ENCODE measurements at places on chromosomes 2 and 18.

GRCh38 chr2:58055033-58055786, 8.6 kb downstream of the VRK2 start:
- DNase-seq = no peak

DNA sequence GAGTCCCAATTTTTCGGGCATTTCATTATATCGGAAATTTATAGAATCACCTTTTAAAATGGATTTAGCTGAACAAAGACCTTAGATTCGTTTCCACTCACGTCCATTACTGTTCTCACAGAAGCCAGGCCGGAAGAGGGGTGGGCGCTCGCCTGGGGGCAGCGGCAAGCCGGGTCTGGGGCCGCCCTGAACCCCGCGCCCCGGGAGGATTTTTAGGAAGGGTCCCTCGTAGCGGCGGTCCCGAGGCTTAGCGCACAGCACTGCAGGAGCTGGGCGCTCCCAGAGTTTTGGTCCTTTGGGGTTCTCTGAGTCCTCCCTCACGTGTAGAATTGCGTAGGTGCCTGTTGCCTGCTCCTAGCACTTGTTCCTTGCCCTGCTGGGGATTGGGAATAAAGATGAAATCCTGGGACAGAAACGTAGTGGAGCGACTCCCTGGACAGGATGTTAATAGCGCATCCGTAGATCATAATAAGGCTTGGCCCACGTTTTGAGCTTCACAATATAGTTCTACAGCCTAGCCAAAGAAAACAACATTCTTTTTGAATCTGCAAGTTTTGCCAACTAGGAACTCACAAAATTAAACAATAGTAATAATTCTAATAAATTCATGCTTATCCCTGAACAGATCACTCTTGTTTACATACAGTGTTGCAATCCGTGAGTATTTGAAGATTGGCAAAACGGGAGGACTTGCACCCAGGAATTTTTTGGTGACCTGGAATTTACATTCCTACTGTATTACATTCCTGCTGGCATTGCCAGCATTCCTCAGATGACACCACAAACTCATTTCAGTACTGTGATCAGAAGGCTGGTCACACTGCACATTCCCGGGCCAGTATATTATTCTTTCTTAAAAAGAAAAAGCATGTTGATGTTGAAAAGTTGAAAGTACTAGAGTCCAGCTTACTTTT, 875 bp downstream of the C18orf63 start:
- DNase-seq = no peak

DNA sequence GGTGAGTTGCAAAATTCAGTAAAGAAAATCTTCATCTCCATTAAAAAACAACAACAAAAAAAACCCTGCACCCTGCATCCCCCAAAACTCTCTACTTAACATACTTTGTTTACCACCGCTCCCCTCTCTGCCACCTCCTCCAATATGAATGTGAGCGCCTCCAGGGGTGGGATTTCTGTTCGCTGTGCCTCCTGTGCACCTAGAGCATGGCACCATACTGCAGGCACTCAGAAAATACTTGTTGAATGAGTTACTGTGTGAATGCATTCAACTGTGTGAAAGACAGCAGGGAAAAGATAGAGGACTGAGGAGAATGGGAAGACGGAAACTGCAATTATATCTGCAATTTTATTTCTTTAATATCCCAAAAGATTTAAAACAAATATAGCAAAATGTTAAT, 4.5 kb downstream of the CEBPZ start:
- DNase-seq = no peak

DNA sequence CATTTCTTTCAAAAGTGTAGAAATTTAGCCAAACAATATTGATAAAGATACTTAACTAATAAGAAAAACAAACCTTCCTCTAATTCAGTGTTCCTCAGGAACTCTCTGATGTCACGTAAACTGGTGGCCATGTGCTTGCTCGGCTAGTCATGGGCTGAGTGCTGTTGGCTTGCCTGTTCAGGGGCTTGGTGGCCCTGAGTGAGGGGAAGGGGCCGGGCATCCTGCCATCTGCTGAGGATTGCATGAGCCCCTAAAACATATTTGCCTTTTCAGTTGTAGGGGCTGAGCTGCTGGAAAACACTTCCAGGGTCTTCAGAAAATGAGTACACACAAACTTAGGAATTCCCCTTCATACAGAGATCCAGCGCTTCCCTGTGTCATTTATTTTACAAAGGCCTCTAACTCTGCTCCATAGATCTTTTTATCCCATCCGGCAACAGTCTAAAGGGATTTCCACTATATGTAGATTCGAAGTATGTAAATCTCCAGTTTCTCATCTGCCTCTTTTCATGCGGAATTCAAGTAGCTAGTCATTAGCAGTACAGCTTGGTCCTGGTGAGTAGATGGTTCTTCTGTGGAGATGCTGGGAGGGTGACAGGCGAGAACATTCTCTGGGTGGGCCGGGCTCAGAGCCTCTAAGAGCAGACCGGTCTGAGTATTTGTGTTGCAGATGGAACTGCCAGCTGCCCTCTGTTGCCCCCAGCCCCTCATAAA, 20.1 kb upstream of the NFATC1 start:
- no peak for DNase-seq

DNA sequence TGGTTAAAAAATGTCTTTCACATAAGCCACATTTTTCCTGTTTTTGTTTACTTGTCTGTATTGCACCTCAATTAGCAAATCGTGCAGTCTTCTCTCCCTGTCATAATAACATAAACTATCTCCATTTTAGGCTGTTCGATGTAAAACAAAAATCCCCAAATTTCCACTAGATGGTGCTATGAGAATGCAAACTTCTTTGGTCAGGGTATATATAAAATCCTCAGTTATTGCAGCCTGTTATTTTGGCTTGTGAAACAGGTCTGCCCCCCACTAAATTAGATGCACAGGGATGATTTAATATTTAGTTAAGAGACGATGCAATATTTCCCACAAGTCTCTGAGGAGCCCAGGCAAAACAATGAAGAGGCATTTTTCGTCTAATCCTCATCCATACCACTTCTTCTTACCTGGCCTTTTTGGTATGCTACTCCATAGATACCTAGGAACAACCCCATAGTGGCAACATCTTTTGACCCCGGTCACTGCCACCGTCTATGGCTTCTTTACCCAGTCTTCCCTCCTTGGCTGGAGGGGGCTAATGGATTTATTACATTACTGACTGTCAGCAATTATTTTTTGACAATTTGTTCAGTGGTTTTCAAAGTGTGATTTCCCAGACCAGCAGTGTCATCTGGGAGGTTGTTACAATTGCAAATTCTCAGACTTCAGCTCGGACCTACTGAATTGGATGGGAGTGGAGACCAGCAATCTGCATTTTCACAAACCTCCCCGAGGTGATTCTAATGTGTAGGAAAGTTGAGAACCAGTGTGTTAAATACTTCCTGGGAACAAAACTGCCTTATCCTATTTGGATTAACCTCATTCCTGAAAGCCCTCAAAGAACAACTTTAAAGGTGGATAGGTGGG, 117.4 kb upstream of the CWC22 start:
- peak; percentile 87 for DNase-seq

DNA sequence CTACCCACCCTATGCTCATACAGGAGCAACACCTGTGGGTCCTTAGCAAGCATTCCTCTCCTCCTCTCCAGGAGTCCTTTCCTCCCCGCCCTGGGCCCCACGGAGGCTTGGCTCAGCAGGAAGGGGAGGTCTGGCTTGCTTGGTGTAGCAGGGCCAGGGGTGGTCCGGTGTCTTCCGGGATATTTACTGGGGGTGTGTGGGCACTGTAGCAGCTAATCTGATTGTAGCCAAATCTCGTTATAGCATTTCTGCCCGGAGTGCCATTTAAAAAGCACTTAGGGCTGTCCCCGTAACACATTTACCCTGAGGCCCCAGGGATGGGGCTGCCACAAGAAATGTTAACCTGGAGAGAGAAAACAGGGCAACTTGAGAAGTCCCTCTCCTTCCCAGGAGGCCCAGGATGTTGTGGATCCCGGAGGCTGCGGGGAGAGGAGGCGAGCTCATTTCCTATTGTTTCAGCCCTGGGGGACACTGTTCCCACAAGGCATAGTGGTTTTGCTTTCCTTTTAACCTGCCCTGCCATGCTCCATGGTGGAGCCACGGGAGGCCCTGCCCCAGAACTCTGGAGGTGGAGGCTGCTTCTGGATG, 134.5 kb downstream of the CLIP4 start:
- no peak for DNase-seq

DNA sequence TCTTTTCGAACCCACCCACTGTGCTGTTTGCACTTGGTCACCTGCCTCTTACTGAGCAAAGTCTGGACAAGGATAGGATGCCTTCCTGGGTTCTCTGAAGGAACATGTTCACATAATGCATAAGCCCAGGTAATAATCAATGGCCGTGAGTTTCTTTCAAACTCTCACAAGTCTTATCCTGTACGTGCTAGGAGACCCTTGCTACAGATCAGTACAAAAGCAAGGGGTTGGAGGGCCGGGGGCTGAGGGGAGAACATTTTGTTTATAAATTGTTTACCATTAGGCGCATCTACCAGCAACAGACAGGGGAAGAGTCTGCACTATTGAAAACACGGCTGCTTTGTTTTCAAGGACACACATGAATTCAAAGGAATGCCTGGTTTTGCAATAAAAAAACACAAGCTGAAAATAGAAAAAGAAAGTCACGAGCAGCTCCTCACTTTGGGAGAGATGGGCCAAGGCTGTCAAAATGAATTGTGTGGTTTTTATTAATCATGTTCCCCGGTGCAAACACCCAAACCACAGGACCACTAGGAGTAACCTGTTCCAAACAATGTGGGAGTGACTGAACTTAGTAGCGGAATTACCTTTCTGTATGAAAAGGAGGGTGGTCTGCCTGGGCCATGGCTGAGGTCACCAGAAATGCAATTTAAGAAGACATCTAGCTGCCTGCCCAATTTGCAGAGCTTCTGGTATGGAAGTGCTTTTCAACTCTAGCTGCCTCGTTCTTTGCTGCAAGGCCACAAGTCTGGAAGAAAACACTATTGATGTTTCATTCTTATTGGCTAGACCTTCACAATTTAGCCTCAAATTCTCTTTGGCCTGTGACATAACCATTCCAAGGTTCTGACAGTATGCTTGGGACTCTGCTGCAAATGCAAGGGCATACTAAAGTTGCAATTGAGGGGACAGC, 73.5 kb downstream of the CCBE1 start:
- no peak for DNase-seq

- peak; percentile 44 for DNase-seq
Measured at GRCh38 chr2:4995466-4995865, 696.7 kb upstream of the SOX11 start.

Data from Karpas-422 (cell line).